CD4-positive, alpha-beta T cell treated with Interleukin-17A for 4 hours (primary cell): ENCODE measurements at places on chromosomes 16 and 17.

GRCh38 chr17:71974051-71974450 is 146.8 kb upstream of the SOX9 start:
- no peak for DNase-seq

- DNase-seq = no peak
These were observed 816 bp upstream of the SHMT1 start for GRCh38 chr17:18364166-18364565.

GRCh38 chr17:68587847-68588246 is 13.3 kb downstream of the FAM20A start:
- no peak for DNase-seq

DNA sequence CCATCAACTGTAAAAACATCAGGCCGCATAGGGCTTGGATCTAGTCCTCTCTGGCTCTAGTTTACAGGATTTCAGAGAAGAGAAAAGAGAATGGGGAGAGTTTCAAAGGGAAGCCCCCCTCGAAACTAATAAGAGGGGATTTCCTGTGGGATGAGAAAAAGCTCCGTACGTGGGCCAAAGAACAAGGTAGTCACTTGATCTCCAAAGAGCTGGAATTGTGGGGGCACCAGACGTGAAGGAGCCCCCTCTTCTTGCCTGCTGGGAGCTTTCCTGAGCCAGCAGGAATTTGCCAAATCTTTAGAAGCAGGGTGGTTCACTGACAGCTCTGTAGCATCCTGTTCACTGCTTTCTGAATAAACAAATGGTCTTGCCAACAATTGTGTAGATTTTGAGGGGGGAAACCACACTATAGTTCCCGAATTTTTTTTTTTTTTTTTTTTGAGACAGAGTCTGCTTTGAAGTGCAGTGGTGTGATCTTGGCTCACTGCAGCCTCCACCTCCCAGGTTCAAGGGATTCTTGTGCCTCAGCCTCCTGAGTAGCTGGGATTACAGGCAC is 7.0 kb upstream of the TMIGD1 start:
- no peak for DNase-seq

DNA sequence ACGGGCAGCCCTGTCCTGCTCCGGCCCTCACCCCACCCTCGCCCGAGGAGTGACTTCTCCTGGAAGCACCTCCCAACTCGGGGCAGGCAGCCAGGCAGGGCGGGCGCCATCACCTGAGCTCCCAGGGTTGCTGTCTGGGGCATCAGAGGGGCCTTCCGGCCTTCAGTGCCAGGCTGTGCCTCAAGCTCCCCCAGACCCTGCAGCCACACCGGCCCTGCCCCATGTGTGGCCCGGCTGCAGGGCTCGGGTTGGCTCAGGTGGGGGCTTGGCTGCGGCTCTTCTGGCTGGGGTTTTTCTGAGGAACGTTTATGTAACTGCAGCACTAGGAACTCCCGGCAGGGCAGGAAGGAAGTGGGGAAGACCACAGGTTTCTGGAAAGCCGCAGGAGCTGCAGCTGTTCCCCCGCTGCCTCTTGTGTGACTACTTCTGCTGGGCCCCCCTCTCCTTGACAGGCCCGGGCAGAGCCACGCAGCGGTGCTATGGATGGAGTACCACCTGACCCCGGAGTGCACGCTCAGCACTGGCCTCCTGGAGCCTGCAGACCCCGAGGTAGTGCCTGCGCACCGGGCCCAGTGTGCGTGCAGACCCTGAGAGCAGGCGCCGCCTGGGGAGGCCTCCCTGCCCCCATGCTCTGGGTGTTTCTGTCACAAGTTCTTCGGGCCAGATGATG is 45.6 kb downstream of the PRMT7 start:
- DNase-seq = peak; percentile 77
